ENCODE measurements at places on chromosomes 7 and 10. TPM values are rescaled to one million over a fixed set of nuclear protein-coding genes. Genes with fewer than 3 reads are reported as not detected.

The ORAI2 gene
- 41.0 TPM for total RNA-seq

The INA gene
- total RNA-seq = not detected

The RNF32 gene
- total RNA-seq = 1.7 TPM

The LEP gene
- total RNA-seq = not detected

The GTF2IRD2 gene
- 3.5 TPM for total RNA-seq

The ANKRD22 gene
- 0.16 TPM for total RNA-seq

The GSTO2 gene
- 1.7 TPM for total RNA-seq

The BMPR1A gene
- total RNA-seq = 21.1 TPM

The TEX36 gene
- total RNA-seq = not detected

The SLC29A4 gene
- 1.1 TPM for total RNA-seq

The TMEM196 gene
- not detected for total RNA-seq

The PRLHR gene
- not detected for total RNA-seq

The TFR2 gene
- total RNA-seq = not detected

The CTTNBP2 gene
- total RNA-seq = 3.2 TPM

The MYO1G gene
- total RNA-seq = 0.10 TPM

The CUEDC2 gene
- total RNA-seq = 38.1 TPM

The C10orf53 gene
- total RNA-seq = not detected

The VGF gene
- total RNA-seq = 45.2 TPM

The RBP3 gene
- total RNA-seq = not detected

The UPK3BL1 gene
- 44.0 TPM for total RNA-seq

The APBB1IP gene
- not detected for total RNA-seq

Data from HT1080 (cell line).